NCI-H345 (cell line): ENCODE measurements at places on chromosomes 7 and 10.

- DNase-seq: no peak
Observed at GRCh38 chr7:132225216-132226030, 350.8 kb downstream of the PLXNA4 start.

DNA sequence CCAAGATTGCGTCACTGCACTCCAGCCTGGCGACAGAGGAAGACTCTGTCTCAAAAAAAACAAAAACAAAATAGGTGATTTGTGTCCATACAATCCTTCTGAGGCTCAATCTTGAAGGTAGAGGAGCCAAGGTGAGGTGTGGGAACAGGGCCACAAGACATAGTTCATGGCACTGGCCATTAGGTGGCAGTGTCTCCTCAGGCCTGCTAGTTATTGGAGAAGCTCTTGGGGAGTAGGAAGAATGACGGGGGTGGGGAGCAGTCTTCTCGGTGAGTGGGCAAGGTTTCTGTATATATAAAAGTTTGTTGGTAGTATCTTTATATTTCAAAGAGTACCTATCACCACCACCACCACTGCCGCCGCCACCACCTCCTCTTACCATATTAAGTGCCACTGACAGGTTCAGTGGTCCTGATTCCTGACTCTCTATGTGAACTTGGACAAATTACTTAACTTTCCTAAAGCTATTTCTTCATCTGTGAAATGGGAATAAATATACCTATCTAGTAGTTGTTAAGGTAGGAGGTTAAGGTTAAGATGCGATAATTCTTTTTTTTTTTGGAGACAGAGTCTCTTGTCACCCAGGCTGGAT is 24.0 kb downstream of the CCSER2 start:
- no peak for DNase-seq

DNA sequence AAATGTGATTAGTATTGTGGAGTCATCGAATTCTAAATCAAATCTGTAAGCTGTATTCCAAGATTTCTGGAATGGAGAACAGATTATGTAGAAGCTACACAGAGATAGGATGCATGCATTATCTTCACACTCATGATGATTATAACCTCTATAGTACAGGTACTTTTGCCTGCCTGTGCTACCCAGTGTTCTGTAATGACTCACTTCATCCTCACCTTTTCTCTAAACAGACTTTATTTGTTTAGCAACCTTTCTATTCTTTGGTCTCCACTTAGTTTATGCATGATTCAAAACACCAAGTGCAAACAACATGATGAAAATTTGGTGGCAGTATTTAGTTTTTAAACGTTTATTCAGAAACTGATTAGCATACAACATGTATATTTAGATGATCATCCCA is 68.4 kb upstream of the PRPS1L1 start:
- DNase-seq: peak; percentile 52

- DNase-seq: no peak
Observed at GRCh38 chr10:88892222-88892967, 12.3 kb downstream of the STAMBPL1 start.

- DNase-seq: no peak
Observed at GRCh38 chr7:34849163-34849960, 187.9 kb downstream of the DPY19L1 start.

GRCh38 chr7:127581716-127582115 is 3.7 kb downstream of the GCC1 start:
- DNase-seq: no peak

DNA sequence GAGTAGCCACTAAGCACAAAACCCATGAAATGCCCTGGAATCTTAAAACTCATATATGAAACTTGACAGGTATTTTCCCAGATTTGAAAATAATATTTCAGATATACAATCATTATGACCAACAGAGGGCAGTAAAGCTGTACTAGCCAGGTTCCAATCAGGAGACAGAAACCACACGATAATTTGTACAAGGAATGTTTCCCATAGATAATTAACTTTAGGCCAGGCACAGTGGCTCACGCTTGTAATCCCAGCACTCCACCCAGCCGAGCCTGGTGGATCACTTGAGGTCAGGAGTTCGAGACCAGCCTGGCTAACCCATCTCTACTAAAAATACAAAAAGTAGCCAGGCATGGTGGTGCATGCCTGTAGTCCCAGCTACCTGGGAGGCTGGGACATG is 31.0 kb upstream of the NUB1 start:
- DNase-seq: no peak

DNA sequence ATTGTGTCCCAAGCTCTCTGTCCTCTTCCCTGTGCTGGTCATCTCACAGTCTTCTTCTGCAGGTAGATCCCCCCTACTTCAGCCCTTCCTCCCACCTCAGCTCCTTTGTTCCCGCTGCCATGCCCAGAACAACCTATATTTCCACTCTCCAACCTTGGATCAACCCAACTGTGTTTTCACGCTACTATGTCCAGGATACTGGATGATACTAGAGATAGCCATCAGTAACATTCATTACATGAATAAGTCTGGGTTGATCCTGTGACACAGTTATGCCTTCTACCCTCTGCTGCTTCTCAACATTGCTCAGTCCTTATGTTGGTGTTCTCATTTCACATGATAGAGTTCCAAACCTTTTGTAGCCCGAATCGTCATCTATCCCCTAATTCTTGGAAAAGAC is 286.4 kb downstream of the ZEB1 start:
- no peak for DNase-seq

- DNase-seq: no peak
Observed at GRCh38 chr7:4361774-4362173, 320.3 kb upstream of the FOXK1 start.

GRCh38 chr10:49651039-49651835 is 28.2 kb upstream of the C10orf53 start:
- DNase-seq: no peak

- no peak for DNase-seq
Observed at GRCh38 chr7:1931951-1932270, 261.8 kb downstream of the ELFN1 start.

GRCh38 chr10:24904824-24905223 is 47.6 kb downstream of the PRTFDC1 start:
- no peak for DNase-seq

DNA sequence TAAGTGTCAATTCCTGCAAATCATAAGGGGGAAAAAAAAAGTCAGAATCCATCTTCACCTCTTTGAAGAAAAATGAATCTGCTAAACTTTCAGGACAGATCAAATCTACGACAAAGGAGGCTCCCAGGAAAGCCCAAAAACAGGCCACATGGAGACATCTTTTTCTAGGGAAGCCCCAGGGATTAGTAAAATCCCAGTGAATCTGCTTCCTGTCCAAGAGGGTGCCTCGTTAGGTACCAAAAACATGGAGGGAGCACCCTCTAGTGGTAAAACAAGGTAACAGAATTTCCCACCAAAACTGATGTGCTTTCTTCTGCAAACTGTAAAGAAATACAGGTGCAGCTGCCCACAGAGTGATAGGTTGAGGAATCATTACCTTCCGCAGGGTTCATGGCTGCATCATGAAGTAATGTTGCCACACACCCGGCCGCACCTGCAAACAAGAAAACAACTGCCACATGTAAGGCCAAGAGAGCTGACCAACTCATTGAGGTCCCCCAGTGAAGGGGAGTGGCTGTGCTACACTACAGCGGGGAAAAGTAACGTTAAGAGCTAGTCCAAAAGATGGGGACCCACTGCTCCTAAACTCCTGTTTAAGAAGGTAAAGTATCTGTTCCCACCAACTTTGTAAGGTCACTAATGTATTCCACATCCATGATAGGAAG is 7.9 kb downstream of the SLC25A28 start:
- DNase-seq: peak; percentile 45

- no peak for DNase-seq
Observed at GRCh38 chr7:2661096-2661449, 26.9 kb upstream of the AMZ1 start.

DNA sequence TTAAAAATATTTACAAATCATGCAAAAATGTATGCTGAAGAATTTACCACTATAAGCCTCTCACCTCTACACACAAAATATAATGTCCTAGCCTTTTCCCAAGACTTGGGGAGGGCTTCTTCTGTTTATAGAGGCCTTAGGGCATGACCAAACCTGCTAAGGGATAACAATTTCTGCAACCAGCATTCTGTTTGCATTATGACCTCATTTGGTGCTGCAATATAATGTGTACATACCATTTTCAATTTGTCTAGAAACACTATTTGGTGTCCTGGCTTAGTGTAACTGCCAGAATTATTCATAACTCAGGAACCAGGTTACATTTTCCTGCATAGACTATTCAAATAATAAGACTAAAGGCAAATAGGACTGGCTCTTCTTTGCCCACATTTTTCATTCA is 446.6 kb upstream of the SORCS1 start:
- no peak for DNase-seq

DNA sequence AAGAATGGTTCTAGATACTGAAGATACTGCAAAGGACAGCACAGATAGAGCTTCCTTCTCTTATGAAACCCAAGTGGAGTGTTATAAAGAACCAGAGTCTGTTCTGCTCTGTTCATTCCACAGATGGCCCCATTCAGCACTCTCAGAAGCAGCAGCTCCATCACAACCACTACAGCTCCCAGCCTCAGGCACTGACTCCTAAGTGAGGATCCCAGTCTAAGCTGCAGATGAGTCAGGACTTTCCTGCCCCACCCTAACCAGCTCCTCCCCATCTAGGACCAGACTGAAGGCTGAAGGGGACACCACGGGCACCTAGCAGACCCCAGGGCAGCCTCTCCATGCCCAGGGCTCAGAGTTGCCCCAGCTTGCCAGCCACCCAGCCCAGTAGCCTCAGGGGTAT is 379.8 kb downstream of the GRID1 start:
- DNase-seq: no peak
